Brain (organoid and tissue), 16 donors: ENCODE measurements at places on chromosomes 16 and 17. TPM values are rescaled to one million over a fixed set of nuclear protein-coding genes. Genes with fewer than 3 reads are reported as not detected.

The PRSS33 gene
- not detected for polyA plus RNA-seq

The KRT17 gene
- 16.0 TPM for polyA plus RNA-seq

The AURKB gene
- 55.1 TPM for polyA plus RNA-seq

The SLC6A2 gene
- polyA plus RNA-seq = not detected

DNA sequence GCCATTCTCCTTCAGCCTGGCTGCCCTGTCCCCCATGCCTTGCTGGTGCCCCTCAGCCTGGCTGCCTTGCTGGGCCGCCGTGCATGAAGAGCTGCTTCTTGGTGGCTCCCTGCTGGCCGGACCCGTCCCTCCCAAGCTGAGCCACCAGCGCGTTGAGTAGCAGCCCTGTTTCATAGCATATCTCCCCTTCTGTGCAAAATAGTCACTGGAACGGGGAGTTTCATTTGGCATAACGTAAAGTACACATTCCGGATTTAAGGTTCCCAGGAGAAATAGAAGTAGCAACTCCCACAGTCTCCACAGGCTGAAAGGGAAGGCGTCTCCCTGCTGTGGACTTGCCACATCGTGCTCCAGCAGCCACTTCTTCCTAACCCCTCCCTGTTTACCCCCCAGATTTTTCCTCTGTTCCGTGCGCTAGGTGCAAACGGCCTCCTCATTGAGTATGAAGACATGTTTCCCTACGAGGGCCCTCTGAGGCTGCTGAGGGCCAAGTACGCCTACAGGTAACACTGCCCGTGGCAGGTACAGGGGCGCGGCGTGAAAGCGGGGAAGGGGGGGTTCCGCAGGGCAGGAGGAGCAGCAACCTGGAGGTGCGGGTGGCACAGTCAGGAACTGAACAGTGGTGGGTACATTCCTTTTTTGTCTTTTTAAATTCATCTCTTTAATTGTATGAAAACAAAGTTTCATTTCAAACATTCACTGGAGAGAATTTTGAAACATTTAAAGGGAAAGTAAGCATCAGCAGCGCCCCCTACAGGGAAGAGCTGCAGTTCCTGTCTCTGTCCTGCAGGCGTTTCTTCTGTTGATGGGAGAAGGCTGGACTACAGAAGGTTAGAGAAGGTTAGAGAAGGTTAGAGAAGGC, 5.8 kb upstream of the OGFOD3 start:
- no peak for DNase-seq

DNA sequence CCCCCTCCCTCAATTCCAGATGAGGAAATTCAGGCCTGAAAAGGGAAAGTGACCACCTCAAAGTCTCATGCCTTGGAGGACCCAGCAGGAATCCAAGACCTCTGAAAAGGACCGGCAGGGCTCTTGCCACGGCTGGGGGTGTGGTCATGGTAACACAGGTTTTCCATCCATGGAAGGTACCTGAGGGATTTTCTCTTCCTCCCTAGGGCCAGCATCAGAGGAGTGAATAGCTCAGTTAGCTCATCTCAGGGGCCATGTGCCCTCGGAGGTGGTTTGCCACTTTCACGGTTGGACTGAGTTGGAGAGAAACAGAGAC, 1.3 kb downstream of the CIITA start:
- DNase-seq = no peak

GRCh38 chr17:57783338-57783742, 38.2 kb upstream of the CCDC182 start:
- DNase-seq = peak; percentile 75

GRCh38 chr17:7014995-7015958, 2.9 kb downstream of the RNASEK start:
- peak; percentile 32 for DNase-seq

- no peak for DNase-seq
Observed at GRCh38 chr16:66988197-66988788, at the start of gene CES4A. CES4A (plus strand) TSS chr16:66988589; CDS start chr16:66988773, 184 bp downstream.

- no peak for DNase-seq
Observed at GRCh38 chr17:41824086-41824485, 11.3 kb downstream of the FKBP10 start.

- DNase-seq = peak; percentile 27
Observed at GRCh38 chr17:39270923-39271322, 45.2 kb upstream of the STAC2 start.

DNA sequence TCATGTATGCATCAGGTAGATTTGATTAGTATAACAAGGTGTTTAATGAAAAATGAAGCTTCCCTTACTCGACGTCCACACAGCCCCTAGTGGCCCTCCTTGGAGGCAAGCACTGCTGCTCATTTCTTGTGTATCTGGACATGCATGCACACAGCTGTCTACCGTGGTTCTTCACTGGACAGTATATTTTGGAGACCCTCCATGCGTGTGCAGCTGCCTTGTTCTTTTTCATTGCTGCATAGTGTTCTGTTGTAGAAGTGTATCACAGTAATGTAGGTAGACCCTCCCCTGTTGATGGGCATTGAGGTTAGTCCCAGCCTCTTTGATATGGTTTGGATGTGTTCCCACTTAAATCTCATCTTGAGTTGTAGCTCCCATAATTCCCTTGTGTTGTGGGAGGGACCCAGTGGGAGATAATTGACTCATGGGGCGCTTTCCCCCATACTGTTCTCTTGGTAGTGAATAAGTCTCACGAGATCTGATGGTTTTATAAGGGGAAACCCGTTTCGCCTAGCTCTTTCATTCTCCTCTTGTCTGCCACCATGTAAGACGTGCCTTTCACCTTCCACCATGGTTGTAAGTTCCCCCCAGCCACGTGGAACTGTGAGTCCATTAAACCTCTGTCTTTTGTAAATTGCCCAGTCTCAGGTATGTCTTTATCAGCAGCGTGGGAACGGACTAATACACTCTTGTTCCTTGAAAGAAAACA, 6.3 kb downstream of the CMIP start:
- no peak for DNase-seq

DNA sequence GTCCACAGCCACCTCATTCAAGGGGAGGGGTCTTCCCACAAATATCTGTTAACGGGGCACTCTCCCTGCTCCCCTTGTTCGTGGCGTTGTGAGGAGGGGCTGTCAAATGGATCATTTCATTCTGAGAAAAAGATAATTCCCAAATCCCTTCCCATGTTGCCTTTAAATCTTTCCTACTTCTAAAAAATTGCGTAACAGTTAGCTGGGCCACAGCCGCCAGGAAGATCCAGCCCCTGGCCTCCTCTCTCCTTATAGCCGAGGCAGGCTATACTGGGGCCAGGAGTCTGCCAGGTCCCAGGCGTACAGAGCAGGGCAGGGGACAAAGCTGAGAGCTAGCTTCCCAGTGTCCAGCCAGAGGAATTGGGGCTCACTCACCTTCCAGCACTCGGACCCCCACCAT, 430 bp downstream of the C16orf89 start:
- DNase-seq = no peak

- no peak for DNase-seq
Observed at GRCh38 chr17:60231691-60232090, 81.9 kb downstream of the CA4 start.
